NCI-H524 (cell line): ENCODE measurements at places on chromosomes 3 and 15.

DNA sequence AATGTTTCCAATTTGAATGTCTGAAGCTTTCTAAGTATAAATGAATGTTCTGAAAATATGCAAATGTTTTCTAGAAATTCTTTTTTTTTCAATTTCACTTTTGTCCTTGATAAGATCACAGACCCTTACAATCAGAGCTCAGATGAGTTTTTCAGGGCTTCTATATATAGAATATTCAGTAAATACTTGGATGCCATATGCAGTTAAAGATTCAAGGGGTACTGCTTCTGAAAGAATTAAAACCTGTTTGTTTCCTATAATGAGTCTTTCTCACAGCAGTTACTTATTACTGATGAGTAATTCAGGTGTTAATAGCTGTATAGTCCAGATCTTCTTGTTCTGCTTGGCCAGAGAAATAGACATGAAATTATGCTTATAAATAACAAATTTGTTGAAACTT, 812.6 kb downstream of the ZPLD1 start:
- no peak for DNase-seq

GRCh38 chr3:81249540-81250029, 511.9 kb downstream of the GBE1 start:
- DNase-seq = no peak

DNA sequence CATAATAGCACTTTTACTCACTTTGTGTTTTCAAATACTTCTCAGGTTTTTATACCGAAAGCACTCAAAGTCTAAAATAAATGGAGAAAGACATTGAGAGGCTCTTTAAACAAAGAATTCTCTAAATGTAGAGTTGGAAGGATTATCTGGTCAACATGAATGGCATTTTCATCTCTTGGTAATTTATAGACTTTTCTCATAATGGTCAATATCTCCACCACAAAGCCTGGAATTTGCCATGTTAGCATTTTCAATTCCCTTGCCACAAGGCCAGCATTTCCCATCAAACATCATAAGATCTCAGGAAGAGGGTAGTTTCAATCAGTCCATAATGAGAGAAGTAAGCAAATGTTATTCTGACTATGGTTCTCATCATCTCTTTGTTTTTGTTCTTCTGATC, 293.0 kb downstream of the CADM2 start:
- DNase-seq = no peak

GRCh38 chr3:33250712-33251111, 26.5 kb upstream of the FBXL2 start:
- DNase-seq = no peak

DNA sequence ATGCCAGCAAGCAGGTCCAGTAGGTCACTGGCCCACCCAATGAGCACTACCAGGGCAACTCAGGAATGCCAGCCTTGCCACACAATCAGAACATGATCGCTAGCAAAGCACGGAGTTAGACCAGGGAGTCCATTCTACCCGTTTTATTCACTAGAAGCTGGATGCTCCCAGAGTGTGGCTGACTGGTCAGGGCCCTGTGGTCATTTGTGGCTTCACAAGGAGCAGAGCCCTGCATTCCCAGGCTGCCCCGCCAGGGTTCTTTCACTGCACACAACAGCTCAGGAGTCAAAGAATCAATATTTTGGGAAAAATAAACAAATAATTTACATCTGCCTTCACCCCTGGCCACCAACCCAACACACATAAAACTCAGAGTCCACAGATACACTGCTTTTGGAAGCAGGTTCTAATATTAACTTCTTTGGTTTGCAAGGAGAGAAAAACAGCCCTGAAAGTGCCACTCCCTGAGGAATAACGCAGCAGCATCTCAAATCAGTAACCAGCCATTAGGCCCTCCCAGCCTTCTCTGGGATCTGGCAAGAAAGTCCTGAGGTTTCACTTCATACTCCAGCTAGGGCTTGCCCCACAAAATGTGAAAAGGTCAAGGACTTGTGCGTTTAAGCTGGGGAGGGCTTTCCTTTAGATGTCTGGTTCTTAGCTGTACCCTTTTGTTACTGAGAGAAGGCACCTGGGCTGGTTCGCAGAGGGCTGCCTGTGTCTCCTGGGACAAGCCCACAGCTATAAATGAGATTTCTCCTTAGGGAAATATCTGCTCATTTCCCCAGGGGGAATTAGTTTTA, 16.0 kb downstream of the SIAH2 start:
- DNase-seq = no peak

- no peak for DNase-seq
Measured at GRCh38 chr15:48233246-48233645, 27.1 kb downstream of the SLC12A1 start.

- peak; percentile 100 for DNase-seq
Measured at GRCh38 chr15:58562135-58562534, 130.3 kb downstream of the LIPC start.

DNA sequence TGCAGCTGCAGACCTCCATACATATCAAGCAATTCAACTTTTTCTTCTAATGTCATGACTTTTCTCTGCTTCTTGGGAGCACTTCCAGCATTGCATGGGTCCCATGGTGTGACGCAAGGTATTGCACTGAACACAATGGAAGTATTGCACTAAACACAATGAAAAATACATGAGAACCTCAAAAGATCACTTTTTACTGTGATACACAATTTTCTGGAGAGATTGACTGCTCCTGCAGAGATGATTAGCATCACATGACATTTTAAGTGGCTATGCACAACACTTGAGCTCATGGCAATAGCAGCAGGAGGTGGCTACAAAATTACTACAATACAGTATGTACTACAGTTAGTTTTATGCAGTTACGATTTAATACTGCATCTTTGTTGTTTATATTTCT, 113.5 kb upstream of the BHLHE40 start:
- peak; percentile 42 for DNase-seq

GRCh38 chr15:50685191-50685975, 1.2 kb downstream of the TRPM7 start:
- DNase-seq = no peak

DNA sequence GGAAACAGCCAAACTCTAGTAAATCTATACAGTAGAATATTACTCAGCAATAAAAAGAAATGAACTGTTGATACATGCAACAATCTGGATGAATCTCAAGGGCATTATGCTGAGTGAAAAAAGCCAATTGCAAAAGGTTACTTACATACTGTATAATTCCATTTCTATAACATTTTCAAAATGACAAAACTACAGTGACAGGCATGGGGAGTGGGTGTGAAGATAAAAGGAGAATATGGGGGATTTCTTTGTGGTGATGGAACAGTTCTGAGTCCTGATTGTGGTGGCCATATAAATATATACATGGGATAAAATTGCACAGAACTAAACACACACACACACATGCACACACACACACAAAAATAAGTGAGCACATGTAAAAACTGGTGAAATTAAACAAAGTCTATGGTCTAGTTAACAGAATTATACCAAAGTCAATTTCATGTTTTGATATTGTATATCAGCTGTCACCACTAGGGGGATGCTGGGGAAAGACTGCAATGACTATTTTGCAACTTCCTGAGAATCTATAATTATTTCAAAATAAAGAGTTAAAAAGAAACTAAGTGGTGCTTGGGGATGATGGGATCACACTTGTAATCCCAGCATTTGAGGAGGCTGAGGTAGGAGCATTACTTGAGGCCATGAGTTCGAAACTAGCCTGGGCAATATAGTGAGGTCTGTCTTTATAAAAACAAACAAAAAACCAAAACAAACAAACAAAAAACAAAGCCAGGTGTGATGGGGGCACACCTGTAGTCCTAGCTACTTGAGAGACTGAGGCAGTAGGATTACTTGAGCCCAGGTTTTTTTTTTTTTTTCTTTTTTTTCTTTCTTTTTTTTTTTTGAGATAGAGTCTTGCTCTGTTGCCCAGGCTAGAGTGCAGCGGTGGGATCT, 66.0 kb downstream of the SPTSSB start:
- no peak for DNase-seq

- no peak for DNase-seq
Measured at GRCh38 chr3:168002786-168003368, 92.8 kb downstream of the GOLIM4 start.

GRCh38 chr3:6551165-6551564, 309.8 kb upstream of the GRM7 start:
- DNase-seq = peak; percentile 1

DNA sequence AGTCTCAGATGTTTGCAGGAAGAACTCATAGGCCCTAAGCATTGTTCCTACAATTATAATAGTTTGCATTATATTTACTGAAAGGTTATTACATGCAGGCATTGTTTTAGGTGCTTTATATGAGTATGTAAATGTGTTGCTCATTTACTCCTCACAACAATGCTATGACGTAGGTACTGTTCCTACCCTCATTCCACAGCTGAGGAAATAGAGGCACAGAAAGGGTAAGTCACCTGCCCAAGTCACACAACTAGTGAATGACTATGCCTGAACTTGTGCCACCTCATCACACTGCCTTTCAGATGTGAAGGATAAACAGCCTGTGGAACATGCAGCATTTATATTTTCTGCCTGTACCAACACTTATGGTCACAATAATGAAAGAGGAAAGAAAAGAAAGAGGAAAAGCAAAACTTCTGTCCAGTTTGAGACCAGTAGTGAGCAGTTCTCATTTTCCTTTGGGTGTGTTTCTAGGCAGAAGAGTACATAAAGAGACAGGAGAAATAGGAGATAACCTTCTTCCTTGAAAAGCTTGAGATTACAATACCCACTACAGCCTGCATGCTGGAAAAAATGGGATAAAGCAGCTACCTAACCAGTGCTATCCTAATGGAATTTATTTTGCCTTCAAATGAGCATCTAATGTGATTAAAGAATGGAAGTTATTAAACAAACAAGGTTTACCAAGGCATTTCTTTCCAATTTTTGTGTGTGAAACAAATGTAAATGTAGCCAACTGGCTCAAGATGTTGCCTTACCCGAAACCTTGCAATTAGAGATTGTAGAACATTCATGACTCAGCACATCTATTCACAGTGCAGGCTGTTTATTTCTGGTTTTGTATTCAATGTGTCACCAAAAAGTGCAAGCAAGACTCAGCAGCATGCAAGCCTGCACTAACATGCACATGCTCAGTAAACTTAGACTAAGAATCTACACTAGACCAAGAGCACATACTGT, 20.5 kb upstream of the ENTPD3 start:
- no peak for DNase-seq

DNA sequence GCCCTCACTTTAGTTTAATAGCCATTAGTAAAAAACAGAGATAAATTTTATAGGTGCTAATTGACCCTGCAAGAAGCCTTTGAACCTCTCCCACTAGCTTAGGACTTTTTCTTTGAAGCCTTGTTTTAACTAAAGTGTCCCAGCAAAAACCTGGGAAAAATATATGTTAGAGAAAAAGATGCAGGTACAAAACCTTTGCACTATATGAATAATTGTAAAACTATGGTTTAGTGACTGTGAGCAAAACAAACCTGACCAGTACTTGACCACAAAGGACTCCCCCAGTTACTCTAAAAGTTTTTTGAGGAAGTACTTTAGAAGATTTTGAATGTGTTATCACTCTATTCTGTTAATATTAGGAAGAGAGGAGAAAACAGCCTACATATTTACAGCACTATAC, 123.3 kb upstream of the TP63 start:
- DNase-seq = no peak

GRCh38 chr3:48189321-48189720, 1.1 kb upstream of the CDC25A start:
- DNase-seq = no peak

GRCh38 chr3:44926172-44926571, 49.8 kb downstream of the ZDHHC3 start:
- no peak for DNase-seq

- no peak for DNase-seq
Measured at GRCh38 chr15:50594311-50594710, 47.8 kb upstream of the USP50 start.

- DNase-seq = no peak
Measured at GRCh38 chr3:11310258-11310657, 38.1 kb downstream of the ATG7 start.

GRCh38 chr3:195285372-195285771, 14.4 kb upstream of the XXYLT1 start:
- no peak for DNase-seq

- peak; percentile 51 for DNase-seq
Measured at GRCh38 chr3:43162230-43163084, 56.6 kb upstream of the POMGNT2 start.

GRCh38 chr3:167084545-167084944, 295.6 kb downstream of the ZBBX start:
- DNase-seq = no peak

- no peak for DNase-seq
Measured at GRCh38 chr3:188158731-188159310, 4.9 kb downstream of the LPP start.

DNA sequence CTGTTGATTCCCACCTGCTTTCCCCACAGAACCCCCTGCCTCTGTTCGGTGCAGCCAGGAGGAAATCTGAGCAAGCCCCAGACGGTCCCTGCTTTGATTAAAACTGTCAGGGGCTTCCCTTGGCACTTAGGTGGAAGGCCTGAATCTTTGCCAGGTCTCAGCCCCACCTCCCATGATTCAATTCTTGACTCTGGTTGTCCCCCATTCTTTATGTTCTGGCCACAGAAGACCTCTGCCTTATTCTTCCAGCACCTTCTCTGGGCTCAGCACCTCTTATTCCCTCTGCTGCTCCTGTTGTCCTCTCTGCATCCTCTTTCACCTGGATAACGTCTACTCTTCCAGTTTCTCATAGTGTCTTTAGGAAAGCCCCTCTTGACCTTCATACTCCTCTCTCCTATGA, 349.4 kb downstream of the PTPRG start:
- DNase-seq = no peak

DNA sequence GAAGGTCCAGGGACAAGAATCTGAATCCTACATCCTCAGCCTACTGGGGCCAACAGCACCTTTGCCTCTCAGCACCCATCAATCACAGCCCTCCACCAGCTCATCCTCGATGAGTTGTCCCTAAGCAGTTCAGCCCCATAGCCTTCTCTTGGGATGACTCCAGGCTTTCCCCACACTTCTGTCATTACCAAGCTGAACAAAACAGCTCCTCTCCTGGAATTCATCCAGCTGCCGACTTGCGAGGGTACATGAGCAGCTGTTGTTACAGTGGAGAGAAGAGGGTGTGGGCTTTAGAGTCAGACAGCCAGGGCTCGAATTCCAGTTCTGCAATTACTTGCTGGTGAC, 69.0 kb upstream of the THBS1 start:
- peak; percentile 32 for DNase-seq

- no peak for DNase-seq
Measured at GRCh38 chr3:169998668-169999131, 32.1 kb downstream of the SEC62 start.

DNA sequence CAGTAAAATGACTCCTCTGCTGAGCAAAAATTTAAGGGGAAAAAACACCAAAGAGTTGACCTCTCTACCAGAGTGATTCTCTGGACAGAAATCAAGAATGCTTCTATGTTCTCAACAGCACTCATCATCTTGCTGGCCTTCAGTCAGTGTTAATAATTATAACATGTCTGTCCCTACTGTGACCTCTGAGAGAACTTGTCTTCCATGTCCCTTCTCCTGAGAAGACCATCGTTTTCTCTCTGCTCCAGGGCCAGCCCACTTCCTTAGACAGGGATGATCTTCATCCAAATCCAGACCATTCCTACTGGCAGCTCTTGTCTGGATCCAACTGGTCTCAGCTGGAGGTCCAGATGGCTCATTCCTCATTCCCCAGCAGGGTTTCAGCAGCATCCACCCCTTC, 139.0 kb upstream of the NECTIN3 start:
- peak; percentile 61 for DNase-seq
